Suppressor macrophage (primary cell): ENCODE measurements at places on chromosomes 7 and 10.
A peak's percentile ranks its signal among the peaks of the same experiment; 100 is the strongest.

DNA sequence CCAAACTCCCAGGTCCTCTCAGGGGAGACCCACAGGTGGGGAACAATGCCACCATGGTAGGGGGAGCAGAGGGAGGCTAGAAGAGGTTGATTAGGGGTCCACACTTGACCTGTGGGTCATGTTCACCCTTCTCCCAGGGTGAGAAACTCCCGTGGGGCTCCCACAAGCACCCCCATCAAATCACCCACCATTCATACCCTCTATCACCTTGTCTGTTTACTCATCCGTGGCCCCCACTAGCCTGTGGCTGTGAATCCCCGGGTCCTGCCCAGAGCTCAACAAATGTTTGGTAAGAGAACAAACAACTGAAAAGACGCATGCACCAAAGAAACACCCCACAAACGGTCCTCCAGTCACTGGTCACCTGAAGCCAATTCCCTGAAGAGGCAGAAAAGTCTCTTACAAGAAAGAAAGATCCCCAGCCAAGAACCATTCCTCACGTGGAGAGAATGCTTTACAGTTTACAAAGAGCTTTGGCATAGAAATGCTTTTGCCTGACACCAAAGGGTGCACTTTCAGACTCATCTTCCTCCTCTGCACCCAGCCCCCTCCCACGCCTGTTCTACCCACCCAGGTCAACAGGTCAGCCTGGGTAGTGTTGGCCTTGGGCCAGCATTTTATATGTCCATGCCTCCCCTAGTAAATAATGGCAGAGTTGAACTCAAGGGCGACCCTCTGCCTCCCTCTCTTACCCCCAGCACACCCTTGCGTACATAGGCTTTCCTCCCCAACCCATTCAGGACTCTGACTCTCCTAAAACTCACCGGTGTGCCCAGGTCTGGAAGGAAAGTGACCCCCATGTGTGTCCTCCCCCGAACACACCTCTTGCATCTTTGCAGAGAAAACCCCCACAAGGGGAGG is 1.9 kb downstream of the ZCCHC24 start:
- DNase-seq, result peak; percentile 38

DNA sequence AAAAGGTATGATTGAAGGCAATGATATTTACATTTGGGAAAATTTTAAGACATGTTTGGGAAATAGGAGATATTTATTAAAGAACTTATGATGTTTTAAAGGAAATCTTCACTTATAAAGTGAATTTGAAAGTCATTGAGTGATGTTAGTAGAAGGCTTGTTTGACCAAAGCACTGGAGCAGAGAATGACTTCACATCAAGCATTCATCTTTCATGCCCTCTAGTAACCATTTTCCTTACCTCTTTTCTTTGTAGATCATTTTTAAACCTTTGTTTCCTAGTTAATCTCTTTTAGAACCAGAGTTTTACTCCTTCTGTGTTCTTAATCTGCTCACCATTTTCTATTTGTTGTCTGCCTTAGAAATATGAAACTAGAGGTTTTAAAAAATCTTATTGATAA is 111.3 kb upstream of the FOXP2 start:
- no peak for DNase-seq

- no peak for DNase-seq
Measured at GRCh38 chr7:29565224-29565630, 1.6 kb downstream of the PRR15 start.

DNA sequence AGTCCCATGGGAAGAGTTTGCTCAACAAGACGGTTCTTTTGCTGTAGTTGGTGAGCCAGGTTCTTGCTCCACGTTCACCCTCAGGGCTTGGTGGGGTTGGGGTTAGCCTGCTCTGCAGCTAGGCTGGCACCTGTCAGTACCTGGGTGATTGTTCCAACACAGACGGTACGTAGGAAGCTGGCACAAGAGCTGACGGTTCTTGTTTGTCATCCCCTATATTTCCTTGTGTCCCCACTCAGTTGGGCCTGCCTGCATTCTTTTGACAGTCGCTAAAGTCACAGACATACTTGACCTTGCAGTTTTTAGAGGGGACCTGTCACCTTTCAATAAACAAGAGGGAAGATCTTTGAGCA is 40.2 kb upstream of the SYPL1 start:
- DNase-seq, result no peak

GRCh38 chr7:101234636-101235035 is 3.0 kb downstream of the CLDN15 start:
- DNase-seq, result no peak

GRCh38 chr7:51316666-51317581 is at the start of gene COBL:
TSS of gene COBL (minus strand) at chr7:51316809. CDS start at chr7:51316633, 176 bp downstream.
- no peak for DNase-seq

DNA sequence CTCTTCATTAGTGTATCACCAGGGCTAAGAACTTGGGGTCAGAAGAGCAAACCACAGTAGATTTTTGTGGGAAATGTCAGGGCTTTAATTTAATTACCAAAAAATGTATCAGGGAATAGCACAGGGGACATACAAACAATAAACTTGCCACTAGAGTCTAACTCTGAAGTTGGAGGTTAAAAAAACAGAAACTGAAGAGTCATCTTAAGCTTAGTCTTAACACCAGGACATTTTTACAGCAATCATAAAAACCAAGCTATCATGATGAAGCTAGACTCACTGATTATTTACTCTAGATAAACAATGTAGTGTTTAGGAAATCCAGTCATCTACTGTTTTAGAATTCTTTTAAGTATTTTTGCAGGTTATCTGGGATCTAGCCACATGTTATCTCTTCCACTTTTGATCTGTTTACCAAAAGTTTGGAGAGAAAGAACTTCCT is 48.4 kb upstream of the GLI3 start:
- no peak for DNase-seq

DNA sequence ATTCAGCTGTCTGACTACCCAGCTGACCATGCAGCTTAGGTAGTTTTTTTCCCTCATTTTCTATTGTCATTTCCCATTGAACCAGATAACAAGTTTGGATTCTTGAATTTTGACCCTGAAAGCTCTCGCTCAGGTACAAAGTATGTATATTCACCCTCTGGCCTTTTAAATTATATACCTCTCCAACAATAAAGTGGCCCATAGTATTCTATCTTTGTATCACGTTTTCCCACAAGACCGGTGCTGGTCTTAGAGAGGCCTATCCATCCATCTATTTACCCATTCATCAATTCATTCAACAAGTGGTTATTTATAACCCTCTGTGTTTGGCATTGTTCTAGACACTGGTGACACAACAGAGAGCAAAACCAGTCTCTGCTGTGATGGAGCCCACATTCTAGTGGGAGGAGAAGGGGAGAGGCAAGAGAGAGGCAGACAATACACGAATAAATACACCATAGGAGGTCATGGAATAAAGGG is 35.2 kb upstream of the NPSR1 start:
- no peak for DNase-seq
